ENCODE measurements at places on chromosomes 6 and 20.

DNA sequence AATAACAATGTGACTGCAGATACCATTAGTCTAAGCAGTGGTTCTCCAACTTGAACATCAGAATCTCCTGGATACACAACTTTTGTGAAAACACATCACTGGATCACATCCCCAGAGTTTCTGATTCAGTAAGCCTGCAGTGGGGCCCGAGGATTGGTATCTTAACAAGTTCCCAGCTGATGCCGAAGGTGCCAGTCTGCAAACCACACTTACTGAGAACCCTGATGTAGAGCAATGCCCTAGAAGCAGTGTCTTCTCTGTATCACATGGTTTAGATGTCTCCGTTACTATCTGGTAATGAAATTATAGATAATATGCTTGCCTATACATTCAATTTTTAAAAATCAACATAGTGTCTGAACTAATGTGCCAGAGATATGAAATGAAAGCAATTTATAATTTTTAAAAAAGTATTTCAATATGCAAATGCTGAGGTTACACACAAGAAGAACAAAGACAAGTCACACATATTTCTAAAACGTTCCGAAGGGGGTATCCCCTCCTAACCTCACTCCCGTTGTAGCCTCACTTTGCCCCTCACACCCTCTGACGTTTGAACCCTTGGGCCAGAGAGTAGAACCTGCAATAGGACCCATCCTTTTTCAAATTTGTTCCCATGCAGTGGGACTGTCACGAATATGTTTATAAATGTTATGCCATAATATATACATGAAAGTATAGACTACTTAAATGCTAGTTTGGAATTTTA lies 115.4 kb upstream of the SAMD5 start:
- DNase-seq: no peak

- DNase-seq: no peak
Measured at GRCh38 chr6:170225852-170226417, 64.9 kb downstream of the DLL1 start.

GRCh38 chr6:37492236-37492972 lies 7.3 kb downstream of the CCDC167 start:
- no peak for DNase-seq

- DNase-seq: no peak
Measured at GRCh38 chr20:4171538-4172116, 156.3 kb upstream of the RNF24 start.

- DNase-seq: no peak
Measured at GRCh38 chr6:105746509-105746908, 339.6 kb upstream of the PRDM1 start.

DNA sequence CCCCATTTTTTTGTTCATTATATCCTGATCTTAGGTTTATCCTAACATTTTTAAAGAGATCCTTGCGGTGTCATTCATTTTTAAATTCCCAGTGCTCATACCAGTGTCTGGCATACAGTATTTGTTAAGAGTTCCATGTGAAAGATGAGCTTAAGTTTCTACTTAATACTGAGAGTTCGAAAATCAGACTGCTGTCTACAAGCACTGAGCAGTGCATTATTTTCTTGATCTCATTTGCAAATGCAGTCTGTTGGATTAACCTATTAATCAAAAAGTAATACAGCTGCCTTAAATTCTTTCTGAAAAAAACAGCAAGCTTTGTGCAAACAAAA lies 663 bp downstream of the COQ3 start:
- DNase-seq: no peak

DNA sequence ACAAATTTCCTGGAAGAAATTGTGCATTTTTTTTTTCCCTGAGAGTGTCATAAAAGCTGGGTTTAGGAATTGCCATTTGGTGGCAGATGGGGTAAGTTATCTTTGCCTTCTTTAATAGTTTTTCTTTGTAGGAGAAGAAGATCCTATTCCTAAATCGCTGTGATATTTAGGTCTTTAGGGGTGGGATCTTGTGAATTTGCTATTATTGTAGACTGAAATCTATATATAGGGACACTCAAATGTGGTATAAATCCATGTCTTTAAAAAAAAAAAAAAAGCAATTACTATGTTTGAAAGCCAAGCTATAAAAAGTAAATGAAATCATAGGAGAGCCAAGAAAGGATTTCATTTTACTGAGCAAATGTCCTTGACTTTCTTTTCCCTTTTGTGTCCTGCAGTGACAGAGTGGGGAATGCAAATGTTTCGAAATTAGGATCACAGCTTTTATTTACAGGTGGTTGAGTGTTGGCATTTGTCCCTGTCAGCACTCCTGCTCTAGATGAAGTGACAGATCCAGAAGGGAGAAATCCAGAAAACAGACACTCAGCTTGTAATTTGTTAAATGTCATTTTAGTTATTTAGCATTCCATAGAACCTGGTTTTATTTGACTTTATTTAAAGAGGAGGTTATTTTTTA lies 29.4 kb downstream of the TIAM2 start:
- DNase-seq: no peak

- DNase-seq: peak; percentile 80
Measured at GRCh38 chr6:117265410-117266256, at the start of gene VGLL2. VGLL2 (plus strand) TSS chr6:117265558; CDS start chr6:117265764, 206 bp downstream.

DNA sequence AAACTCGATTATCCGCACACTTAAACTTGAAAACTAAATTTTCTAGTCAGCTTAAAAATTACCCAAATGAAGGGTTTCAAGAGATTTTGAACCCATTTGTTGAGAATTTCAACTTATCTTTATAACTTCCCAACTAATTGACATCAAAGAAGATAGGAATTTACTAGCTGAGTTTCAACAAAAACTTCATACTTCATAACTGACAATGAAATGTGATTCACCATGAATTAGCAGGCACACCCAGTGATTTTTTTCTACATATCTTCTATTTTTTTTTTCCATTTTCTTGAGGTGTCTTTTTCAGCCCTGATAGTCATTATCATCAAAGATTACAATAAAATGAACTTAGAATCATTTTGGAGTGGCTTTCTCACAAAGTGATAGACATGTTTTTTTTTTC lies 26.7 kb downstream of the TNFAIP3 start:
- no peak for DNase-seq

- no peak for DNase-seq
Measured at GRCh38 chr20:22616551-22616950, 32.2 kb upstream of the FOXA2 start.

DNA sequence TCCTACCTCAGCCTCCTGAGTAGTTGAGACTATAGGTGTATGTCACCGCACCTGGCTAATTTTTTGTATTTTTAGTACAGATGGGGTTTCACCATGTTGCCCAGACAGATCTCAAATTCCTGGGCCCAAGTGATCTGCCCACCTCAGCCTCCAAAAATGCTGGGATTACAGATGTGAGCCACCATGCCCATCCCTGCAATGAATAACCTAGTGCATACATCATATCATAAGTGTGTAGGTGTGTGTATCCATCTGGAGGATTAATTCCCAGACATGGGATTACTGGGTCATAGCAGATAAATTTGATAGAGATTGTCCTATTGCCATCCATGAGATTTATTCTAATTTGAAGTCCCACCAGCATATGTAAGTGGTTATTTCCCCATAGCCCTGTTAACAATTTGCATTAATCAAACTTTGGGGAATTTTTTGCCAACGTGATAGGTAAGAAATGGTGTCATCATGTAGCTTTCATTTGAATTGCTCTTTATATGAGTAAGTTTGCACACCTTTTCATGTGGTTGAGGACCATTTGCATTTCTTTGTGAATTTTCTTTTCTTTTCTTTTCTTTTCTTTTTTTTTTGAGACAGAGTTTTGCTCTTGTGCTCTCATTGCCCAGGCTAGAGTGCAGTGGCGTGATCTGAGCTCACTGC lies 29.9 kb upstream of the BACH2 start:
- no peak for DNase-seq

- no peak for DNase-seq
Measured at GRCh38 chr20:14531786-14532185, 194.4 kb upstream of the FLRT3 start.

DNA sequence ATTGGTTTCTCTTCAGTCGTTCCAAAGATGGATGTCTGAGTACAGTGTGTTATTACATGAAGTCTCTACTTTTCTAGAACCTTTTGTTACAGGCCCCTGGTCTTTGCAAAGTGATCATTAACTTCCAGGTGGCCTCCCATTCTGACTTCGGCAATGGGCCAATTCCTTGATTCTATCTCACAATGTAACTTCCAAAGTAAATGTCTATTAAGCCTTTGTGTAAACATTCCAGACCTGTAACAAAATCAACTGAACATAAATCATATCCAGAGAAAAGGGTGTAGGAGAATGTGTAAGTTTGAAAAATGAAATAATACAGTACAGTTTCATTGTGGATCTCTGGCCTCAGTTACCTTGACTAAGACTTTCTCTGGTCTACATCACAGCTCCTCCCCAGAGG lies 187.8 kb upstream of the JAG1 start:
- no peak for DNase-seq

All from NCI-H774 (cell line).